ENCODE measurements at places on chromosomes 7 and 10.

DNA sequence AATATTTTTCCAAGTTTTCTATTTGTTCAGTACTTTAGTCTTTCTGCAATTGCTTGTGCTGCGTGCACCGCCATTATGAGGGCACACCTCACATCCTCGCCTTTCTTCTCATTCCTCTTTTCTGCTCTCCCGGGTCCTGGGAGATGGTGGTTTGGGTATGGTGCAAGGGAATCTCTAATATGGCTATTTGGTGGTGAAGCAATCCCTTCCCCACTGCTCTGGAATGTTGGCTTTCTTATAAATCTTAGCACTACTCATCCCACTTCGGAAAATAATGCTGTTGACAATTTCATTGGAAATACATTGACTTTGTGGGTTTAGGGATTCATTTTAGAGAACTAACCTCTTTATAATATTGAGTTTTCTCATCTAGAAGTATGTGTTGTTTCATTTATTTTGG, 1.9 kb upstream of the GCK start:
- DNase-seq: no peak

GRCh38 chr10:98318861-98319260, 50.9 kb upstream of the LOXL4 start:
- no peak for DNase-seq

DNA sequence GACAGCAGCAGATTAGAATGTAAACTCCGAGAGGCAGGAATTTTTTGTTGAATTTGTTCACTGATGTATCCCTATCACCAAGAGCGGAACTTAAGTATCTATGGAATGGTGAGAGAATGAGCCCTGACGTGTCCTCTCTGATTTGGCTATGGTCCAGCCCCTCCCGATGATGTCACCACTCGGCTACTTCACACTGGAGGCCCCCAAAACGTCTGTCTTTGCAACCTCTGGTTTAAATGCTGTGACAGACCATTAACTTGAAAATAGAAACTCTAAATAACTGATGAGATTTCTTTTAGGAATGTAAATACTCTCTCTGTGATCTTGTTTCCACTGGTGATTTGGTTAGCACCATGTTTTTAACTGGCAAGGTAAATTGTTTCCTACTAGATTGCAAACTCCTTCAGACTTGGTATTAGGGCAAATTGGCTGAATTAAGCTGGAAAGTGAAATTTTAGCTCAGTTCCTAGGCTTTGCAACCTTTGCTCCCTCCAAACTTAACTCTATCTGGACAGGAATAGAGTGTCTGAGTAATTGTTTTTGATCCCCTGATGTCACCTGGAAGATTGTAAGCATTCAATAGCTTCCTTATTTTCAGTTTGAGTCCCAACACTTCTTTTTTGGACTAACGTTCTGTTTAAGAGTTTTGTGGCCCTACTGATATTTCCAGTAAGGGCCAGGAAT, 19.1 kb downstream of the SLC16A12 start:
- peak; percentile 88 for DNase-seq

DNA sequence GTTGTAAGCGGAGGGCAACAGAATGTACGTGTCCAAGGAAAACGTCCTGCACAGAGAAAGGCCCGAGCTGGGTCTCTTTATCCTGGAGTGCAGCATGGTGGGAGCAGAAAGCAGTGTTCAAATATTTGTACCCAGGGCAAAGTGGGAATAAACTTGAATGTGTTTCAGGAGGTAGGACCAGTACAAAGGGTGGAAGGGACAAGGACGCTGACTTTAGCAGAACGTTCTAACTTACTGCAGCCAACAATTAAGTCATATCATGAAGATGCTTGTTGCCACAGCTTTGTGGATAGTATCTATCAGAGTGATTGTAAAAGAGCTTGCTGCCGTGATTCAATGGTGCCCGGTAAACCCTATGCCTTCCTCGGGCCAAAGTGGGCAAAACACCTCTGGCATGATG, 30.5 kb upstream of the ZC3HAV1L start:
- DNase-seq: no peak

GRCh38 chr7:117458977-117459583, 20.7 kb upstream of the CFTR start:
- peak; percentile 64 for DNase-seq

- no peak for DNase-seq
Measured at GRCh38 chr7:137521451-137521850, 177.9 kb upstream of the PTN start.

DNA sequence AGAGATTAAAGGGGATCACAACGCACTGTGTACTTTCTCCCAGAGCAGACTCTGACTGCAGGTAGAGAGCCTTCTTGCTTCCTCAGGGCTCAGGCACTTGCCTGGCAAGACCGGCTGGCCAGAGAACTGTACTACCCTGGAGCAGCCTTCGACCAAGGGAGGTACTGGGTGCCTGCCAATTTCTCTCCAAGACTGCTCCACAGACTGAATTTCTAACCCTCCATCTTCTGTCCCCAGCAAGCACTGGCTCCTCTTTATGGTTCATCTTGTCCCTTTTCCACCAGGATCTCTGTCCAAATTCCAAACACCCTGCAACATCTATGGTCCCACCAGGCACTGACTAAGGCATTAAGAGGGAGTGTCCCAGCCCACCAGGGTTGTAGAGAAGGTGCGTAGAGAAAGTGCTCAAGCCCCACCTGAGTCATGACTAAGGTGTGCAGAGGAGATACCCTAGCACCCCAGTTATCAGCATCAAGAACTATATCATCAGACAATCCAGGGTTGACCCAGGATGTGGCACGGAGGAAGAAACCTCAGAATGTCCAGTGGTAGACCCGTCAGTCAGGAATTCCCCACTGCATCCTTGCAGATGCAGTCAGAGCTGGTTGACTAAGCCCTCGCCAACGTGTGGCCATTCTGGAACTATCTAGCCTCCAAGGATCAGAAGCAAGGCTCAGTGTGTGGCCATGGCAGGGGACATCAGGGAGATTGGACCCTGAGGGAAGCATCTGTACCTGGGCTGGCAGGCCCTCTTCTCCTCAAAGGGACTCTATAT, 60.9 kb upstream of the CAMK2B start:
- no peak for DNase-seq

DNA sequence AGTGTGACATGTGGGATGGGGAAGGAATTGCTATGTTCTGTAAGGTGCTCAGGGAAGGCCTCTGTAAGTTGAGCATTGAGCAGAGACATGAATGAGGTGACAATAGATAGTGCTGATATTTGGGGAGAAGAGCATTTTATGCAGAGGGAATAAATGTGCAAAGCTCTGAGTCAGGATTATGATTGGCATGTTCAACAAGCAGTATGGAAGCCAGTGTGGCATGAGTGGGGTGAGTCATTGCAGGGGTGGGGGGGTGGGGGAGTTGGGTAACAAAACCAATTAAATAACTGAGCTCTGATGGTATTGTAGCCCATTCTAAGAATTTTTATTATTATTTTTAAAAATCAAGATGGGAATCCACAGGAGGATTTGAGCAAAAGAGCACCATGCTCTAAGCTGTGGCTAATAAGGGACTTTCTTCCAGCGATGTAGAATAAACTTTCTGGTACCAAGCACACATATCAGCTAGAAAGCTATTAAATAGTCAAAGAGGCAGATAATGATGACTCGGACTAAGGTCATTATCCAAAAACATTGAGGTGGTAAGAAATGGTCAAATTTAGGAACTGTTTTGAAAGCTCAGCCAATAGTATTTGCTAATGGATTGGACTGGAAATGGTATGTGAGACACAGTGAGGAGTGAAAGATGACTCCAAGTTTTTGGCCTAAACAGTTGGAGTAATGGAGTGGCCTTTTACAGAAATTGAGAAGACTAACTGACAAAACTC, 96.4 kb downstream of the PRKG1 start:
- DNase-seq: no peak

- no peak for DNase-seq
Measured at GRCh38 chr10:12638103-12638502, 288.8 kb downstream of the CAMK1D start.

DNA sequence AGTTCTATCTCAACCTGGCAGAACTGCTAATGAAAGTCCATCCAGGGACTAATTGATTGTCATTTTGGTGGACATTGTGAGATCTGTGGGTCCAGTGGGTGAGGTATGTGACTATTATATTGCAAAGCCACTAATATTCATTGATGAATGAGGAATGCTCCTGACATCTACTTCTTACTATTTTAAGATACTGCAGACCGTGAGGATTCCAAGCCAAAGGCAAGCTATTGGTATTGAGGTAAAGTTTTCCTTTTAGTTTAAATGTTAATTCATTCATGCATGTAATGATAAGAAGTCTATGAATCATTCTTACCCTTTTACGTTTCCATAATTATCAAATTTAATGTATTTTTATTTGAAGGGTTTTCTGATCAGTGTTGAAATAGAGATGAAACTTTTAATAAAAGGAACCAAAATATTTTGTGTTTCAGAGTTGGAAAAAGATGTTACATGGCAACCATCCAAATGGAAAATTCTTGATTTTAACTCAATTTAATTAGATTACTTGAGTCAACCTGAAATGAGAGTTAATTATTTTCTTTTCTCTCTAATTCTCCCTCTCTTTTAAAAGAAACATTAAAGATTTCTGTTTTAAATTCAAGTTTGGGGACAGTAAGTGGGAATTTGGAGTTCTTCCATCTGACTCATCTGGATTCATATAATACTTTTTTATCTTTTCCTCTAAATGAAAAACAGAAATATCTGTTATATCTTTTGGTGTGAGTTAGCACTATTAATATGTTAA, 39.6 kb downstream of the NUP205 start:
- DNase-seq: no peak

DNA sequence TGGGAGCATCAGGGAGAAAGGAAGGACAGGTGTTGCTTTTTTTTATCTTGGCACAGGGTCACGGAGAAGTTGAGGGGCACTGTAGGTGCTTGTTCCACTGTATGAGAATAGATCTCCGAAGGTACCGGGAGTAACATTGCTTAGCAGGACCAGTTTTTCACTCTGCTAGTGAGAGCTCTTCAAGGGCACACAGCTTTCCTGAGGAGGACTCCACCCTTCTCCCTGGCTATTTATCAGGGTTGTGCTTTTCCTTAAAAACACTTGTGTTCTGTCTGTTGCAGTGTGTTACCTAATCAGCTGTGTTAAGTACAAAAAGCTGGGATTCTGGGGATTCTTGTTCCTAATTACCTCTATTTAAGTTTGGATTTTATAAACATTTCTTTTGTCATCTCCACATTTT, 160.5 kb downstream of the SND1 start:
- DNase-seq: no peak

DNA sequence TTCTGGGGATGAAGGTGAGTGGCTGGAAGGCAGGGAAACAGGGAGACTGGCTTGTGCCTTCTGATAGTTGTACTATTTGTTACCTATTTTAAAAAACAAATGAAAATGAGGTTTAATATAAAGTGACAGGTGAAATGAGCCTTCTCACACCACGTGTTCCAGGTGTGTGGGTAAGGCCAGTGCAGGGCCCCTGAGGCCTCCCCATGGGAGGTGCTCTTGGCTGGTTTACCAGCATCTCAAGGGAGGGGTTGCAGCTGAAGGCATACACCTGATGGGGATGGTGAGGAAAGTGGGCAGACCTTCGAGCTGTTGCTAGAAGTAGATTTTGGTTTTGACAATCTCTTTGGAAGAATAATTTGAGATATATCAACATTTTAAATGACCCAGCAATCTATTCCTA, 103.6 kb downstream of the ARHGAP22 start:
- no peak for DNase-seq

- no peak for DNase-seq
Measured at GRCh38 chr10:128008521-128009250, 101.8 kb downstream of the PTPRE start.

DNA sequence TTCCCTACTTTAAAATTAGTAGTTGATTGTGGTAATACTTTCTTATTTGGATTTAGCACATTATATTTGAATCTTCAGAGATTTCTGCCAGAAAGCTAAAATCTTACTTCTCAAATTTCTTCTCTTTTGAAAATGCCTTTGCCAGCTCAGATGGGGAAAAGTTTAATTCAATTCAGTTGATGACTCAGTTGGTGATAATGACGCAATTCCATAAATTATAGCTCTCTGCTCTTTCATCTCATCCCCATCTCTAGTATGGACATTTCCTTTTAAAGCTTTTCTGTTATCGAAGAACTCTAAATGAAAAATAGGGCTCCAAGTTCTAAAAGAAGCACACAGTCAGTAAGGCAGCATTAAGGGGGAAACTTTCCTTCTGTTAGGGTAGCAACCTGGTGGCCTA, 25.5 kb downstream of the RNLS start:
- no peak for DNase-seq

GRCh38 chr7:80732630-80733029, 94.2 kb downstream of the CD36 start:
- peak; percentile 46 for DNase-seq

- DNase-seq: no peak
Measured at GRCh38 chr7:54141576-54141975, 400.6 kb upstream of the VSTM2A start.

DNA sequence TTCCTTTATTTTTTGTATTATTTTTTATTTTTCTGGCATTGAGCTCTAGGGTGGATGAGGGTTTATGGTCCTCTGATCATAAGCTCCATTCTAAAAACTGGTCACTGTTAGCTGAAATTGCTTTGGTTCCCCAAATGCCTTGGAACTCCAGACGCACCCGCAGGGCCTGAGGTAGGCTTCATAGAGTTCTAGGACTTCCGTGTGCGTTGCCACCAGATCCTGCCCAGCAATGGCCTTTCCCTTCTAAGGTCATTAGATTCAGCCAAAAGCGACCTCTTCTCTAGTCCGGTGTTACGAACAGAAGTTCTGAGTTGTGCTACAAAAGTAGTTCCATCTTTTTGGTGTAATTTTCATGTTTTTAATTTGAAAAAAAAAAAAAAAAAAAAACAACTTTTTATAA, 64.4 kb downstream of the KLHDC10 start:
- DNase-seq: no peak

DNA sequence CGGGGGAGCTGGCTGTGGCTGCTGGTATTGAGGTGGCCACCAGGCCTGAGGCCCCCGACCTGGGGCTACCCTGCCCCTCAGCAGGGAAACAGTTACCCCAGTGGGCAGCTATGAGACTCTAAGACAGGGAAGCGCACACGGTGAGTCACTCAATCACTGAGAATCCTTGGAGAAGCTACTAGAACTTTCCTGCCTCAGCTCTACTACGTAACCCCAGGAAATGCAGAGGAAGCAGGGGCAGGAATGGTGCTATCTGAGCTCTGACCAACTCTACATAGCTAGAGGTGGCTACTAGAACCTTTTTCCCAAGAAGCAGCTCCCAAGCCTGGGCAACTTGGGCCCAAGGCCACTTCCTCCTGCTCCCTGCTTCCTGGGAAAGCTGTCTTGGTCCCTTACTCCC, 11.8 kb downstream of the DNAJB12 start:
- DNase-seq: no peak

- DNase-seq: no peak
Measured at GRCh38 chr7:150945853-150946420, 32.2 kb downstream of the KCNH2 start.

GRCh38 chr7:13198036-13198435, 510.6 kb downstream of the ARL4A start:
- DNase-seq: no peak
